ENCODE measurements at places on chromosomes 16 and 17.

- DNase-seq = no peak
Measured at GRCh38 chr16:11681976-11682654, 13.9 kb downstream of the SNN start.

- DNase-seq = no peak
Measured at GRCh38 chr17:10815319-10815718, 11.4 kb upstream of the TMEM238L start.

- no peak for DNase-seq
Measured at GRCh38 chr17:48616717-48617470, 1.8 kb upstream of the HOXB8 start.

GRCh38 chr17:63821804-63822203, 5.4 kb upstream of the PSMC5 start:
- DNase-seq = no peak

- DNase-seq = no peak
Measured at GRCh38 chr17:71710816-71711215, 410.0 kb upstream of the SOX9 start.

DNA sequence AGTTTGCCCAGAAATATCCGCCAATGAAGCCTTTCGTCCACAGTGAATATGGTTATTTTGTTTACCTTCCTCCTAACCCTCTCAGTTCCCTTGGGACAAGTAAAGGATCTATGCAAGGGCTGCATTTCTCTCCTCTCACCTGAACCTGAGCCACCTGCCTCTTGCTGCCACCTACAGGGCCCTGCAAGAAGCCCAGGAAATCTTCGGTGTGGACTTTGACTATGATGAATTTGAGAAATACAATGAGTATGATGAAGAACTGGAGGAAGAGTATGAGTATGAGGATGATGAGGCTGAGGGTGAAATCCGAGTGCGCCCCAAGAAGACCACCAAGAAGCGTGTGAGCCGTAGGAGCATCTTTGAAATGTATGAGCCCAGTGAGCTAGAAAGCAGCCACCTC, 14.0 kb downstream of the SUPT6H start:
- DNase-seq = no peak

DNA sequence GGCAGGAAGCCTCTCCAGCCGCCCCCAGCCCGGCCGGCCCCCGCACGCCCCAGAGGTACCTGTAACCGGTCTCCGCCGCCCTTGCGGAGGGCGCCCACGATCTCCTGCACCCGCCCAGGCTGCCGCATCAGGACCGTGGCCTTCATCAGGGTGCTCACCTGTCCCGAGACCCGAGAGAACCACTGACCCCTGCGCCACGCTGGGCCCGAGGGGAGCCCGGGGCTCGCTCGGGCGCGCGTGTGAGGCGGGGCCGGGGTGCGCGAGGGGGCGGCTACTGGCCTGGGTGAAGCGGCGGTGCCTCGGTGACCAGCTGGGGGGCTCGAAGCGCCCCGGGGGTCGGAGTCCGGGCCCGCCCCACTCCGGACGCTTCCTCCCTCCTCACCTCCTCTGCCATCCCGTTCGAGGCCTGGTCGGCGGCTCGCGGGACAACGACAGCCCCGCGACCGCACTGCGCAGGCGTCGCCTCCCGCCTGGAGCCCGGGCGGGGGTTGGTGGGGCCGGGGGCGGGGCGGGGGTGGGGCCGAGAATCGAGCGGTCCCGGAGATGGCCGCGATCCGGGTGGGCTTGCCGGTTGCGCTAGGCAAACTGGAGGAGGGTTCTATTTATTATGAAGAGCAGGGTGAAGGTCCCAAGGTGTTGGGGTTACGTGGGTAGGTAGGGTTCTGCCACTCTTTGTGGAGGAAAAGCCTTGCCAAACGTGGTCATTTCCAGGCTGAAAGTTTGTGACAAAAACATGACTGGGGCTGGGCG, at the start of gene NT5C3B:
Gene NT5C3B, minus strand, starts transcription at position 433 of the 750 bp plus-strand sequence. Its CDS starts 39 bp downstream, at position 394.
- DNase-seq = peak; percentile 28

DNA sequence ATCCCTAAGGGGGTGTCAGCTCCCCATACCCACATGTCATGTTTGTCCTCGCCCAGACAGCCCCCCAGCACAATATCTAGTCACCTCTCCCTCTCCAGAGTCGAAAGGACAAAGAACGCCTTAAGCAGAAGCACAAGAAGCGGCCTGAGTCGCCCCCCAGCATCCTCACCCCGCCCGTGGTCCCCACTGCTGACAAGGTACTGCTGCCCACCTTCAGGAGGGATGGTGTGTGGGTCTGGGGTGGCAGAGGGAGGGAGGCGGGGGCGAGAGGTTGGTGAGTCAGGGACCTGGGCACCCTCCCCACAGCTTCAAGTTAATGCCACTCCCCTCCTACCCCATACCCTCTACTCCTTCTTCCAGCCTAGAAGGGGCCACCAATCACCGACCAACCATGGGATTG, 7.5 kb downstream of the MLLT6 start:
- no peak for DNase-seq

GRCh38 chr17:17050346-17051345, 8.4 kb downstream of the MPRIP start:
- no peak for DNase-seq

DNA sequence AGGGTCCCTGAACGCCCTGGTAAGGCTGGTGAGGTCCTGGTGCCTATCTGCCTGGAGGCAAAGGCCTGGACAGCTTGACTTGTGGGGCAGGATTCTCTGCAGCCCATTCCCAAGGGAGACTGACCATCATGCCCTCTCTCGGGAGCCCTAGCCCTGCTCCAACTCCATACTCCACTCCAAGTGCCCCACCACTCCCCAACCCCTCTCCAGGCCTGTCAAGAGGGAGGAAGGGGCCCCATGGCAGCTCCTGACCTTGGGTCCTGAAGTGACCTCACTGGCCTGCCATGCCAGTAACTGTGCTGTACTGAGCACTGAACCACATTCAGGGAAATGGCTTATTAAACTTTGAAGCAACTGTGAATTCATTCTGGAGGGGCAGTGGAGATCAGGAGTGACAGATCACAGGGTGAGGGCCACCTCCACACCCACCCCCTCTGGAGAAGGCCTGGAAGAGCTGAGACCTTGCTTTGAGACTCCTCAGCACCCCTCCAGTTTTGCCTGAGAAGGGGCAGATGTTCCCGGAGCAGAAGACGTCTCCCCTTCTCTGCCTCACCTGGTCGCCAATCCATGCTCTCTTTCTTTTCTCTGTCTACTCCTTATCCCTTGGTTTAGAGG, 23.5 kb upstream of the BEAN1 start:
- no peak for DNase-seq

GRCh38 chr17:63193827-63194226, 227.8 kb downstream of the TANC2 start:
- DNase-seq = no peak

DNA sequence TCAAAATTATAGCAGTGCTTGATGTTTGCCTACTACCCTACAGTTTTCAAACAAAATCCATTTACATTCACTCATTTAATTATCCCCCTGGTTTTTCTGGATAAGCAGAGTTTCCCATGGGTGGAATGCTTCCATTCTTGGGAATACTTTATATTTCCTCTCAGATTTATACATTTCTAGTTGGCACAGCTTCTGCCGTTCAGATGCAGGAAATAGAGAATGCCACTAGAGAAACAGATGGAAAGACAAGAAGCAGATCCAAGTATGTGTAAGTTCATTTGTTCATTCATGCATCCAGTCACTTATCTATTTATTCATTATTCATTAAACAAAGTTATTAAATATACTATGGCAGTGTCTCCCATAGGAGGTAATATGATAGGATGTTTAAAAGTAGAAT, 65.0 kb upstream of the CACNG5 start:
- no peak for DNase-seq

GRCh38 chr17:39238311-39238972, 12.7 kb upstream of the STAC2 start:
- DNase-seq = peak; percentile 87

DNA sequence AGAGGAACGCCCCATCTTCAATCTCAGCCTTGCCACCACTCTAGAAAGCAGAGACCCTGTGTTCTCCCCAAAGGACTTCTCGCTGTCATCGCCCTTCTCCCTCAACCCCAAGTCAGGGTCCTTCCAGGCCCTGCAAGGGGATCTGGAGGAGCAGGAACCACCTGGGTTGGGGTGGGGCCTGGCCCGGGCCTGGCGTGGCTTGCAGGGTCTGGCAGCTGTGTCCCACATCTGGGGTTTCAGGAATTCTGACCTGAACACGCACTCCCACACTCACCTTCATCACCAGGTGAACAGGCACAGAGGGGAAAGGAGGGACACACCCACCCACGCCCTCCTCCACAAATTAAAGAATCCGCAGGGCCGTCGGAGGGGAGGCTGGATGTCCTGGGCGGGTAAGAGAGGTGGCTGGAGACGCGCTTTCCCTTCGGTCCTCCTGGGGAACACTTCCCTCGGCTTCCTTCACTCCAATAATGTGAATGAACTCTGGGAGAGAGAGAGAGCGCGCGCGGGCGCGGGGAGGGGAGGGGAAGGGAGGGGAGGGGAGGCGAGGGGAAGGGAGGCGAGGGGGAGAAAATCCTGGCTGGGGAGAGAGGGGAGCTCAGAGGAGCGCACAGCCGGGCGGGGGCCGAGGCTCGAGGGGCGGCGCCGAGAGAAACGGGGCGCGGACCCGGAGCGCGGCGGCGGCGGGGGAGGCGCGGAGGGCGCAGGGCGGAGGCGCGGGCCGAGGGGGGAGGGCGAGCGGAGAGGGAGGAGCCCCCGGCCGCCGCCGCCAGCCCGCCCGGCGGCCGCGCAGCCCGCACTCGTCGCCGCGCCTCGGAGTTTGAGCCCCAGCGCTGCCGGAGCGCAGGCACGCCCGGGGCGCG, at the start of gene CACNG4:
Gene CACNG4, plus strand, starts transcription at position 799 of the 863 bp plus-strand sequence. CDS start 205 bp downstream, outside the sequence.
- peak; percentile 66 for DNase-seq

- peak; percentile 34 for DNase-seq
Measured at GRCh38 chr16:83952587-83952939, 477 bp upstream of the OSGIN1 start.

DNA sequence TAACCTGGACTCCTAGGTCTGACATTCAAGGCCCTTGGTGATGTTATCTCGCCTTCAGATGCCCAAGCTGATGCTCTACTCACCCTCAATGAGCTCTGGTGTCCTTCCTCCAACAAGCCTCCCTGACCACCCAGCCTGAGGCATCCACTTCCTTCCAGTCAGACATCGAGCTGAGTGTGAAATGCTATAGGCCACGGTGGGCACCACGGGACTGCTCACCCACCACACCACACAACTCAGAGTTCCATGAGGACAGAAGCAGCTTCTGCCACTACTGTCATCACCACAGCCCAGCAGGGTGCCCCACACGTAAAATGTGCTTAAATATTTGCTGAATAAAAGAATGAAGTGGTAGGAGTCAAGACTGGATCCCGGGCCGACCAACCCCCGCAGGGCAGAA, 12.0 kb downstream of the CREBBP start:
- no peak for DNase-seq

DNA sequence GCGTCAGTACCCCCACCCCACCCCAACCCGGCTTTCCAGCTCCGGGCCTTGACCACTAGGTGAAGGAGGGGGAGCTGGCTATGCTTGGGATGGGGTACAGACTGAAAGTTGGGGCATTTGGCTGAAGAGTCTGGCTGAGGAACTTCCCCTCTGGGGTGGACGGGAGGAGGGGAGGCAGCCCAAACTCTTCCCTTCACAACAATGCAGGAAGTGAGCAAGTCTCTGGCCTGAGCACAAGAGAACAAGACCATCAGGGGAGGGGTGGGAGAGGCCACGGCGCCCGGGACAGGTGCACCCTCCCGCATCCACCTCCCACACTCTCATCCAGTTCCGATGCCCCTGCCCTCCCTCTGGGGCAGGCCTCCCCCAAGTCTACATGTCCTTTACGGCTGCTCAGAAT, 5.6 kb downstream of the USH1G start:
- DNase-seq = no peak

GRCh38 chr17:36972186-36972700, 23.5 kb downstream of the AATF start:
- no peak for DNase-seq

DNA sequence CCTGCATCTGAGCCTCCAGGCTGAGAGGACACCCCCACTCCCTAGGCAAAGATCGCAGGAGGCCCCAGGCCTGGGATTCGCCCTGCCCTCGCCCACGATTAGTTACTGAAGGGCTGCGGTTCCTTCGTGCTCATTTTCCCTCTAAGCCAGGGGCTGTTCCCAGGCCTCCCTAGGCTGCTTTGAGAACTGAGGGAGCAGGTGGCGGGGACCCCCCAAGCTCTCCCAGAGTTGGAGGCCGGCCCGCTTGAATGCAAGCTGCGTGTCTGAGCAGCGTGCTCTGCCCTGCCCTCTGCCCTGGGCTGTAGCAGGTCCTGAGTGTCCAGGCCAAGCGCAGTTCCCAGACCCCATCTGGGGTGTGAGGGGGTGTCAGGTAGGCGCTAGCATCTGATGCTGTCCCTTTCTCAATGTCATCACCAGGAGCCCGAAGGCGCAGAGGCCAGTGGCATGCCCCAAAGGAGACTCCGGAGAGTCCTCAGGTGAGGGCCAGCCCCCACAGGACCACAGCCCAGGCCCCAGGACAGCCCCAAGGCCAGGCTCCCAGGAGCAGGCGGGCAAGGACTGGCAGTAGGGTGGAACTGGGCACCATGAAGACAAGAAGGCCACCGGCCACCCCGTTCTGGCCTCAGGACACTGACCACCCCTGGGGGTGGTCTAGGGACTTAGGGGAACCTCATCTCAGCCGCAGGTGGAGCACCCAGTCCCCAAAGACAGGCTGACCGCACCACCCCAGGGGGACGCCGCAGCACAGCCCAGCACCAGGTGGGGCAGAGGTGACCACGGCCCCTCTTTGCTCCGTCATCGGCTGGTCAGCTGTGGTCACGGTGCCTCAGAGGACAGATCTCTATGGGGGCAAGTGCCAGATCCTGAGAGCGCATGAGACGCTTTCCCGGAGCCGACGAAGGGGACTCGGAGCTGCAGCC, 14.6 kb downstream of the ENDOV start:
- no peak for DNase-seq

GRCh38 chr17:78359997-78360370, at the start of gene SOCS3:
TSS of gene SOCS3 (minus strand) at chr17:78360077. CDS start at chr17:78359095, 982 bp downstream.
- peak; percentile 93 for DNase-seq

DNA sequence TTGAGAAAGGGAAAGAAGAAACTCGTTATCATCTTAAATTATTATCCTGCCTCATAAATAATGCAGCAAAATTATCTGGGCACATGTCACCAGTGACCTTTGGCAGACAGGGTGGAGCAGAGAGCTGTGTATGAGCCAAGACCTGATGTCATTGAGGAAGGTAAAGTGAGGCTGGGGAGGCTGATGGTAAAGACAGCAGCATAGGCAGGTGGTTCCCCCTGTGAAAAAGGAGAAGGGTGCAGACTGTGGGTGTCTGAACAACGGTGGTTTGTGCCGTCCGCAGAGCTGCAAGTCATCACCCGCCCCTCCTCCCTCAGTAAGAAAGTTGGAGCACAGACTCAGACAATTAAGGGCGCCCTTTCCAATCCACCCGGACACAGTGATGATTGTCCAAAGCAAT, 30.8 kb upstream of the METTL16 start:
- no peak for DNase-seq
